NCI-H1930 (cell line): ENCODE measurements at places on chromosomes 2 and 18.

- no peak for DNase-seq
These were observed 249.0 kb downstream of the PID1 start for GRCh38 chr2:229022071-229022470.

GRCh38 chr2:236531996-236532395 is 37.6 kb upstream of the ACKR3 start:
- DNase-seq, result no peak

- no peak for DNase-seq
These were observed 10.0 kb downstream of the TTL start for GRCh38 chr2:112491946-112492345.

- DNase-seq, result no peak
These were observed 103.4 kb downstream of the ALMS1 start for GRCh38 chr2:73489053-73489452.

DNA sequence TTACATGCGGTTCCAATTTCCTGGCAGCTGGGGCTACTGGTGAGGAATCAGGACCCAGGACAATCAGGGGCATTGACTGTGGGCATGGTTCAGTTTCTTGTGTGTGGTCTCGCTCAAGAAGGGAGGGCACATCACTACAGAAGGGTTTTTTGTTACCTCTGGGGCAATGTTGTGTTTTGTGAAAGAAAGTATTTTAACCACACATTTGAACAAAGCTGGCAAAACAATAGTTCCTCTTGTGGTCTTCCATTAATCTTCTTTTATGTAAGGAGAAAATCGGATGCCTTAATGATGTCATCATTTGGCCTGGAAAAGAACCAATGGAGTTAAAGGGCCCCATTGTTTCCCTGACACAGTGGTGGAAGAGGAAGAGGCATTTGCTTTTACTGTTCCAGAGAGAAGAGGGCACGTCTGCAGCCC is 197.4 kb downstream of the SH3BP4 start:
- no peak for DNase-seq

DNA sequence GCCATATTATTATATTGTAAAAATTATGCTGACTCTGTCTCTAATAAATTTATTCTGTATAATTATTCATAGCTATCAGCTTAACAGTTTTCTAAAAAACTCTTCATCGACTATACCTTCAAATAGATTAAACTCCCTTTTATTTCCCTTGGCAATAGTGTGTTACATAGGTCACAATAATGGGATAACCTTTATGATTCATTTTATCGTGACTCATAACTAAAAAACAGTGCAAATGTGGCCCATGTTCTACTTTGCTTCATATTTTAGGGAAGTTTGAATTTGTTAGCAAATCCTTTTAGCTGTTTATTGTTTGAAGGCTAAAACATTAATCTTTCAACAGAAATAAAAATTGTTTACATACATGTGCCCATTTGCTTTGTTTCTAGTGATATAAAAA is 783.2 kb upstream of the CDH2 start:
- DNase-seq, result no peak

DNA sequence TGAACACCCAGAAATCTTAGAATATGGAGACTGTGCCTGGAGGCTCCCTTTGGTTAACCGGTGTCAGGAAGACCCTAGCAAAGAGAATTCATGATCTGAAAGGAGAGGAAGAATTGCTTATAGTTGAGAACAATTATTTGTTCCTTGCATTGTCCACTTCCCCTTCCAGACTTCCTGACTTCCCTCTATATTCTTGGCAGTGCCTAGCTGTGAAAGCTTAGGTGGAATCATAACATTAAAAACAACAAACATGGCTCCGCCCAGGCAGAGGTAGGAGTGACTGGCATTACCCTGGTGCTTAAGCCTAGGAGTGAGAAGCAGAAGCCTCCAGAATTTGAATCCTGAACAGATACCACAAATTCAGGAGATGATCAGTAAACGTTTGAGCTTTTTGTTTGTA is 1.9 kb downstream of the TTL start:
- no peak for DNase-seq

- DNase-seq, result no peak
These were observed 52.3 kb upstream of the ZNF516 start for GRCh38 chr18:76547296-76547695.

DNA sequence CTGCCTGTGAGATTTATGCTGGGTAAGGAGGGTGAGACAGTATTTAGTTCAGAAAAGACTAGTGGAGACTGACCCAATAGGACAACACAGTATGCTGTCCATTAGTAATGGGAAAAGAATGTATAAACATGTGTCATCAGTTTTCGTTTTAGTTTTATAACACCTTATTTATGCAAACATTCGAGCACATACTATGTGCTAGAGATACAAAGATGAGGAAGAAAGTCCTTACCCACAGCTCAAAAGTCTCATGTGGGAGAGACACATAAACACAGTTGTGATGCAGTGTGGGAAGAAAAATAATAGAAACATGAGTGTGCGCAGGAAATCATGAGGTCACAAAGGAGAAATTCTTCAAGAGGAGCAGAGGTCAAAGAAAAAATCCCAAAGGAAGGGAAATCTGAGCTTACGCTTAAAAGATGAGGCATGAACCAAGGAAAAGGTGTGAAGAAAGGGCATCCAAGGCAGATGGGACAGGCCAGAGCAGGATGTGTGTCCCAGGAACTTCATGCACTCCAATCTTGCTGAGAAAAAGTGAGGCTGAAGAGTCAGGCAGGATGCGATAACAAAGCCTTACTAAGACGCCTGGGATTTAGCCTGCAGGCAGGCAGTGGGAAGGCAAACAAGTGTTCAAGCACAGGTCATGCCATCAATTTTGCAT is 8.1 kb downstream of the METTL21A start:
- no peak for DNase-seq

DNA sequence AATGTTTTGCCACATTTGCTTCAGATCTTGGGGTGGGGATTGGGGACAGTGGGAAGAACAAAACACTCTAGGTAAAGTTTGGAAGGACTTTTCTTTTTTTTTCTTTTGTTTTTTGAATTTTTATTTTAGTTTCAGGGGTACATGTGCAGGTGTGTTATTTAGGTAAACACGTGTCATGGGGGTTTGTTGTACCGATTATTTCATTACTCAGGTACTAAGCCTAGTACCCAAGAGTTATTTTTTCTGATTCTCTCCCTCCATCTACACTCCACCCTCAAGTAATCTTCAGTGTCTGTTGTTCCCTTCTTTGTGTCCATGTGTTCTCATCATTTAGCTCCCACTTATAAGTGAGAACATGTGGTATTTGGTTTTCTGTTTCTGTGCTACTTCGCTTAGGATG is 73.3 kb downstream of the FASTKD2 start:
- no peak for DNase-seq

DNA sequence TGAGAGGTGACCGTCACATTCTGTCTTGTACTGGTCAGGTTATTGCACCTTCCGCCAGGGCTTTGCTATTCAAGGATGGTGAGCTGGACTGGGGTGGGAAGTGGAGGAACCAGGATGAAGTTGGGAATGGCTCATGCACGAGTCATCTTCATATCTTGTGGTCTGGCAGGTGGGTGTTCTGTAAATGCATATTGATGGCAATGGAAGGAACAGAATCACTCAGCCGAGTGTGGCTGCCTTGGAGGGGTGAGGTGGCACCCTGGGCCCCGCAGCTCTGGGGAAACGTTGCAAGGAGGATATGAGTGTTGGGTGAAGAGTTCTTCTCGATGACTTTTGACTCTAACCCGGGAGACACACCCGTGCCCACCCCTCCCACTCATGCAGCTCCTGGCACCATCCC is 1.2 kb downstream of the NEU2 start:
- no peak for DNase-seq

DNA sequence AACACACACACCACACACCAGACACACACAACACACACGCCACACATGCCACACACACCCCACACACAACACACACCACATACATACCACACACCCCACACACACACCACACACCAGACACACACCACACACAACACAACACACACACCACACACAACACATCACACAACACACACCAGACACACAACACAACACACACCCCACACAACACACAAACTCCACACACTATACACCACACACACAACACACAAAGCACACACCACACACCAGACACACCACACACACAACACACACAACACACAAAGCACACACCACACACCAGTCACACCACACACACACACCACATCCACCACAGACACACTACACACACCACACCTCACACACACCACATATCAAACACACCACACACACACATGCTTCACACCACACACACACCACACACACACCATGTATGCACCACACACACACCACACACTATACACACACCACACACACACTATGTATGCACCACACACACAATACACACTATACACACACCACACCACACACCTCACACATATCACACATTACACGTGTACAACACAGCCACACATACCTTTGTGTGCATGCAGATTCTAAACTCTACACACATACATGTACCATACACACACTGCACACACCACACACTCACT is 72.2 kb downstream of the TMEM18 start:
- DNase-seq, result no peak

DNA sequence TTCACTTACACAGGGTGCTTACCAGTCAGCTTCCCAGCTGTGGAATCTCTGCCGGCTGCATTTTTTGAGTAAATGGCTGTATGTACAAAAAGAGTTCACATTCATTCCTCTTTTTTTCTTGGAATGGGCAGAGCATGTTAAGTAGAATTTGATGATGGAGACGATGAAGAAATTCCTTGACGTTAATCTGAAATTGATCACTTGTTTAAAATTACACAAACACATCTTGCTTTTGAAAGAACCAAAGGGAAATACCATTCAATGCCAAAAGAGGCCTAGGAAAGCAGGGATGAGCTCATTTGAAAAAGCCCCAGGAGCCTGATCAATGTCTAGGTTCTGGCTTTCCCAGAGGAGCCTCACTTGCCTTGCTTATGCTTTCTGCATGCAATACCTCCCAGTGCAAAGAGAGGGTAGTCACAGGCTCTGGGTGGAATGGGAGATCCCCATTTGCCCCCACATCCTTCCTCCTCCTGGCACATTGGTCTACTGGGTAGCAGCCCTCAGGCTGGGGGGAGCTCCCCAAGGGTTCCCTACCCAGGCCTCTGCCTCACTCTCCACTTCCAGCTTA is 12.3 kb upstream of the SMAD7 start:
- no peak for DNase-seq

- DNase-seq, result no peak
These were observed 15.5 kb upstream of the CPS1 start for GRCh38 chr2:210540900-210541289.

- DNase-seq, result no peak
These were observed 133.6 kb upstream of the ERBB4 start for GRCh38 chr2:212672186-212672585.

DNA sequence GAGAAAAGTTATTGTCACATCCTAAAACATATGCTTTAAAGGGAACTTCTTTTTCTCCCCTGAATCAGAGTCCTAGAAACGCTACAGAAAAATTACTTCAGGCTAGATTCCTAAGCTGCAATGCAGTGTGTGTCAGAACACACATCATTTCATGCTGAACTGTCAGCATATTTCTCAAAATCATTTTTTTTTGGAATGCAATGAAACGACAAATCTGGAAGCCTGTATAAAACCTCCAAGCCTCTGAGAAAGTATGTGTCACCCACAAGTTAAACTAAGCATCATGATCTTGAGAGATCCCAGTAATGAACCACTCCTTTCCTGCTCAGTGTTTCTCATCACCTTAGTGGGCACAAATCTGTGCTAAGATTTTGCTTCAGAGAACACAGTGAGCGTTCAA is 276.2 kb downstream of the ZNF521 start:
- no peak for DNase-seq

GRCh38 chr2:240701736-240702639 is 10.3 kb downstream of the AQP12A start:
- no peak for DNase-seq

DNA sequence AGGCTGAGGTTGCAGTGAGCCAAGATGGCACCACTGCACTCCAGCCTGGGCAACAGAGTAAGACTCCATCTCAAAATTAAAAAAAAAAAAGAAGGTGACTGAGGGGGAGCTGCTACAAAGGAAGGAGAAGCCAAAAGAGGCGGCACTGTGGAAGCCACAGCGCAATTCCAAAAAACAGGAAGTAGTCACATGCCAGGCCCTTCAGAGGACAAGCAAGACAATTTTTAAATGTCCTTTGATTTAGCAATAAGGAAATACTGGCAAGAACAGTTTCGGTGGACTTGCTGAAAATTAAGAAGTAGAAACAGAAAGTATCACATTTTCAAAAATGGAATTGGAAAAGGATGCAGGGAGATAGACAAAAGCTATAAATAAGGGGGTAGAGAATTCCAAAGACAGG is 122.8 kb downstream of the OSBPL1A start:
- DNase-seq, result no peak
